ENCODE measurements at places on chromosomes 3 and 15.

DNA sequence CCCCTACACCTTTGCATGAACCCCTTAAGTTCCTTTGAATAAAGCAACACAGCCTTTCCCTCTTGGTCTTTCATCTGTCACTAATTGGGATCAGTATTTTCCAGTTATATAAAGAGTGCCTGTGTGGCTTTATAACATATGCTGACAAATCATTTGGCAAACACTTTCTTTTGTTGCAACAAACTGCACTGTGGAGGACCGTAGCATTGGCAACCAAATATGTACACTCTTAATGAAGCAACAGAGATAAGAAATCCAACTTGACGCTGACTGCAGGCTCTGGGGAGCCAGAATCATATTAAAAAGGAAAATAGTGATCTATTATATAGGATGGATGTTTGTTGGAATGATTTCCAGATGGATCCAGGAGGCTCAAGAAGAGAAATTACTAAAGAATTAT, 120.1 kb upstream of the PRICKLE2 start:
- peak; percentile 68 for DNase-seq

DNA sequence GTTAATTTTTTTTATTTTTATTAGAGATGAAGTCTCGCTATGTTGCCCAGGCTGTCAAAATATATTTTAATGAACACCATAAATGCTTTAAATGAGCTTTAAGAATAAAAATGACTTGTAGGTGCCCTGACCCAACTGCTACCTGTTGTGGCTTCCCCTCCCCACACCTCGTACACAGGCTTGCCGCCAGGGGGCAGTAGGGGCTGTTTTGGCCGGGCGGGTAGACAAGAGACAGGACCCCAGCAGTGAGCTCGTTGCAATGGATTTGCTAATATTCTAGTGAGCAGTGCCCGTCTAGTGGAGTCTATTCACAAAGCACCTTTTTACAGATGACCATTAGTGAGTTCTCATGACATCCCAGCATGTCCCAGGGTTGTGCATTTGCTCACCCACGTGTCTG, 418.1 kb downstream of the OCA2 start:
- DNase-seq, result no peak

- DNase-seq, result peak; percentile 84
Measured at GRCh38 chr15:90336705-90337141, 15.4 kb upstream of the ZNF774 start.

GRCh38 chr15:64460724-64461720, 644 bp downstream of the ZNF609 start:
- peak; percentile 81 for DNase-seq

DNA sequence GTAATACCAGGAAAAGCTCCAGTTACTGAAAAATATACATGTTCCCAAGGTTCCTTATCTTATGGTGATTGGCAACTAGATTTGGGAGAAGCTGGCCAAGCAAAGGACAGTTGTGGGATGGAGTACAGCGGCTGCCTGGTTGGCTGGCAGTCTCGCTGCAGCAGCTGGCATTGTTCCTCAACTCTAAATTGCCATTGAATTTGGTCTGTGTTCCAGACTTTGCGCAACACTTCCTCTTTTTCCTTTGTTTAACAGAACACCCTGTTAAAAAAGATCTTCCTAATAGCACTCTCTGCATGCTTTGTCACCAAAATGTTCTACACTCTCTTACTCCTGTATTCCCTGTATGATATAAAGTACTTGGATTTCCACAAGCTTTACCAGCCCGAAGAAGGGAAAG, 420.6 kb upstream of the RBMS3 start:
- peak; percentile 48 for DNase-seq

- no peak for DNase-seq
Measured at GRCh38 chr3:179436517-179436916, 14.8 kb downstream of the GNB4 start.

DNA sequence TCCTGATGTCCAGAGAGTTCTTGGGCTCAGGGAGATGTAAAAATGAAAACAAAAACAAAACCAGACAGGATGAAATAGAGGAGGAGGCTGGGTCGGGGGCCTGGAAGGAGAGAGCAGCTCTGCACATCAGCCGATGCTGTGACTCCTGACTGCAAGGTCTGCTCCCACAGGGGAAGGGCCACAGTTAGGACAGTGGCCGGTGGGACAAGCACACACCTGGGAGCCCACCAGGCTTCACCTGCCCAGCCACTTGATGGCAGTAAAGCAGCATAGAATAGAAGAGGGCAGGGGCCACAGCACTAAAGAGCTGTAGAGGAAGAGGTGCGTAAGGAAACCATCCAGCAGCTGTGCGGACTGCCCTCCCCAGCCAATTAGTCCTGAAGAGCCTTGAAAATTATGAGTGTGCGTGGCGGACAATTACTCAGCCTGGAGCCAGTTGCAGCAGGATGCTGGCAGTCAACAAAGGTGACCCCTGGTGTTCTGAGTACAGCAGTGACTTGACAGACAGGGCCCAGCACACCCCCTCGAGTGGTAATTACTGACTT, 29.8 kb downstream of the ALS2CL start:
- DNase-seq, result peak; percentile 30

DNA sequence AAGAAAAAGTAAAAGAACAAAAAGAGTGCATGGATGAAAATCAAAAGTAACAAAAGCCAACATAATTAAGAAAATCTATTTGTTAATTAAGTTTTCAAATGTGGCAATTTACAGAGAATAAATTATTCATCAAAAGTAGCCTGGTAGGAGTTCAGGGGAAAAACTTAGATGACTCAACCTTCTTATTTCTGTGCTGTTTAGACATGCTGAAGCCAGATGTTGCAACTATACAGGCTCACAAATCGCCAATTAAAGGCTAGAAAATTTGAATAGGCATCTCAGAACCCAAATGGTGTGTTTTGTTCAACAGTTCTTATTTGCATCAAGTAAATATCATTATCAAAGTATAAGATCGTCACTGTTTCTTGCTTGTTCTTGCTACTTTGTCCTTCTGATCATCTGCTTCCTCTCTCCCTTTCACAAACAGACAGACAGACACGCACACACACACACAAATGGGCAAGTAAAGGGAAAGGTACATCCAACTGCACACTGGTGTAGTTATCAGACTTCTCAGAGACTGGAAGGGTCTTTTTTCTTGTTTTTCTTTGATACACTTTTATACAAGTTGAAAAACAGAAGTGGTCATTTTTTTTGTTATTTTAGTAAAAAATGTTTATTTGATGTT, 572.2 kb downstream of the MECOM start:
- peak; percentile 76 for DNase-seq

DNA sequence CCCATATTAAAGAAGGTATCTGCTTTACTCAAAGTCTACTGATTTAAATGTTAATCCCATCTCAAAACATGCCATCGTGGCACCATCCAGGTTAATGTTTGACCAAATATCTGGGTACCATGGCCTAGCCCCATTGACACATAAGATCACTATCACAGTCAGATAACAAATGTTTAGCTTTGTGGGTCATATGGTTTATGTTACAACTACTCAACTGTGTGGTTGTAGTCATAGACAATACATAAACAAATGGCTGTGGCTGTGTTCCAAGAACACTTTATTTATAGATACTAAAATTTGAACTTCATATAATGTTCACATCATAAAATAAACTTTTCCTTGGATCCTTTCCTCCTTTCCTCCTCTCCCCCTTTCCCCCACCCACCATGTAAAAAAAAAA, 9.8 kb upstream of the SNRPN start:
- no peak for DNase-seq

DNA sequence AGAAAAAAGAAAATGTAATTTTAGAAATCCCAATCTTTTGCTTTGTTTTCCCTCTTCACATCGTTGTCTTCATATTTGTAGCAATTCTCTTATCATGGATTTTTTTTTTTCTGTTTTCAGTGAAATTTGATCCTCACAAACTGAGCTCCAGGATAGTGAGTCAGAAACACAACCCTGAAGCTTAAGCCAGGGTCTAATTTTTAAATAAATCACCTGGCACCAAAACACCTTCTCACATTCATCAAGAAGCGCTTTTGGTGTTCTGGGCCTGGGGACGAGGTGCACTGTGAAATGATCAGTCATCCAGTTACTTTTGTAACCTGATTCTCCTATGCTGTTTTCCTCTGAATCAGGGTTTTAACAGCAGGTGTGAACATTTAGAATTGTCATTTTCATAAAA, 87.7 kb downstream of the REC114 start:
- DNase-seq, result peak; percentile 18

GRCh38 chr3:197501879-197502620, 53.7 kb downstream of the BDH1 start:
- DNase-seq, result peak; percentile 96

DNA sequence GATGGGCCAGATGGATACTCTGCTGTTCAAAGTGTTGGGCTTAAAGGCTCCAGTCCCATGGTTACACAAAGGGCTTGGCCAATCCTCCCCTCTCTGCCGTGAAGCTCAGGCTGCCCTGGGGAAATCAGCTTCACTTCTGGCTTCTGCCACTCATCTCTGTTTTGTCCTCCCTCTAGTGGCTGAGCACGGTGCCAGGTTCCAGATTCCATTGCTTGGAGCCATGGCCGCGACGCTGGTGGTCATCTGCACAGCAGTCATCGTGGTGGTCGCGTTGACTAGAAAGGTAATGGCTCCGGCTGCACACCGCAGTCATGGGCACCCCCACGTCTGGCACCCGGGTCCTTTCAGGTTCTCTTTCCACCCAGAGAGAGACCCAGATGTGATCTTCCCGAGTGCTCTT, 5.6 kb downstream of the TIGIT start:
- peak; percentile 46 for DNase-seq

DNA sequence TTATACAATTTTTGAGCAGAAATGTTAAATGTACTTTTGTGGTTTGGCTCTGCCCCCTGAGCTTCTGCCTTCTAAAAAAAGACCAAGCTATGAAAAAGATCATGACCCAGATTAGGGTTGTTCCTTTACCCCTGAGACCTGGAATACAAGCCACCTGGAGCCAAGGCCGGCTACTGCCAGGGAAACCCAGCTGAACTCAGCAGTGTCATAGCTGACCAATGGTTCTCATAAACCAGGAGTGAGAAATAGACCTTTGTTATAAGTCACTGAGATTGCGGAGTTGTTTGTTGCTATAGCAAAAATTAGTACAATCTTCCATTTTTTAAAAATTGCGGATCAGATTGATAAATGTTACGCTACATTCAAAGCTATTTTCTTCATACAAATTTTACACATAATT, 1261.7 kb downstream of the ROBO1 start:
- no peak for DNase-seq

DNA sequence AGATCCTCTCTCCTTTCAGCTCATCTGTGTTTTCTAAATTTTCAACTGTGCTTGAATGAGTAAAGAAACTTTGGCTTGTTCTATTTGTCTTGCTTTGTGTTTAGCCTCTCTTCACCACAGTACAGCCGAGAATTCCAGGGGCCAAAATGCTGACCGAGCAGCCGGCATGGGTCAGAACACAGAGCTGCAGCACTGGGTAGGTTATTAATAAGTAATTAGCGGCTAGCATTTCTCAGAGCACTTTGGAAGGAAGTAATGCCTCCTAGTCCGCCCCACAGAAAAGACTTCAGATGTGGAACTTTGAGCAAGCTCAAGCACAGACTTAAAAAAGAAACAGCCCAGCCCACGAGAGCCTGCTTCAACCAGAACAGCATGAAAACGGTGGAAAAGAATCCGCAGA, 343.9 kb downstream of the ARRDC4 start:
- no peak for DNase-seq

- no peak for DNase-seq
Measured at GRCh38 chr15:67066959-67067853, 1.8 kb downstream of the SMAD3 start.

DNA sequence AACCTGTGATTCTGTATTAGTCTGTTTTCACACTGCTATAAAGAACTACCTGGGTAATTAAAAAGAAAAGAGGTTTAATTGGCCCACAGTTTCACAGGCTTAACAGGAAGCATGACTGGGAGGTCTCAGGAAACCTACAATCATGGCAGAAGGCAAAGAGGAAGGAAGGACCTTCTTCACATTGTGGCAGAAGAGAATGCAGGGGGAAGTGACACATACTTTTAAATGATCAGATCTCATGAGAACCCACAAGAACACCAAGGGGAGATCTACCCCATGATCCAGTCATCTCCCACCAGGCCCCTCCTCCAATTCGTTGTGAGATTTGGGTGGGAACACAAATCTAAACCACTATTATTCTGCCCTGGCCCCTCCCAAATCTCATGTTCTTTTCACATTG, 6.1 kb downstream of the ZKSCAN7 start:
- no peak for DNase-seq

- DNase-seq, result peak; percentile 61
Measured at GRCh38 chr3:190853464-190853863, 9.0 kb downstream of the GMNC start.

DNA sequence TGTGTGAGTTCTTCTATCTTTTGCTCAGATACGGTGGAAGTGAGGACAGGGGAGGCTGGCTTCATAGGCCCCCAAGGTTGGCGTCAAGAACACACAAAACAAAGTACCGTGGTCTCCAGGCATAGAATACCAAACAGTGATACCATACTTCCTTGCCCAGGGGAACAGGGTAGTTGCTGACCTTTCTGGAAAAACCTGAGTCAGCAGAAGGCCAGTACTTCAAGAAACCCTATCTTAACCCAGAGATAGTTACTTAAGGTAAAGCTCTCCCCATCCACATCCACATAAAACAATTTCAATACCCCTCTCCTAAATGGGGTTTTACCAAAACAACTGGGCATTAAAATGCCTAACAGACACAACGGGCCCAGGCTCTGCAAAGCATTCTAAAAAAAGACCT, 29.6 kb upstream of the RPS17 start:
- DNase-seq, result no peak

DNA sequence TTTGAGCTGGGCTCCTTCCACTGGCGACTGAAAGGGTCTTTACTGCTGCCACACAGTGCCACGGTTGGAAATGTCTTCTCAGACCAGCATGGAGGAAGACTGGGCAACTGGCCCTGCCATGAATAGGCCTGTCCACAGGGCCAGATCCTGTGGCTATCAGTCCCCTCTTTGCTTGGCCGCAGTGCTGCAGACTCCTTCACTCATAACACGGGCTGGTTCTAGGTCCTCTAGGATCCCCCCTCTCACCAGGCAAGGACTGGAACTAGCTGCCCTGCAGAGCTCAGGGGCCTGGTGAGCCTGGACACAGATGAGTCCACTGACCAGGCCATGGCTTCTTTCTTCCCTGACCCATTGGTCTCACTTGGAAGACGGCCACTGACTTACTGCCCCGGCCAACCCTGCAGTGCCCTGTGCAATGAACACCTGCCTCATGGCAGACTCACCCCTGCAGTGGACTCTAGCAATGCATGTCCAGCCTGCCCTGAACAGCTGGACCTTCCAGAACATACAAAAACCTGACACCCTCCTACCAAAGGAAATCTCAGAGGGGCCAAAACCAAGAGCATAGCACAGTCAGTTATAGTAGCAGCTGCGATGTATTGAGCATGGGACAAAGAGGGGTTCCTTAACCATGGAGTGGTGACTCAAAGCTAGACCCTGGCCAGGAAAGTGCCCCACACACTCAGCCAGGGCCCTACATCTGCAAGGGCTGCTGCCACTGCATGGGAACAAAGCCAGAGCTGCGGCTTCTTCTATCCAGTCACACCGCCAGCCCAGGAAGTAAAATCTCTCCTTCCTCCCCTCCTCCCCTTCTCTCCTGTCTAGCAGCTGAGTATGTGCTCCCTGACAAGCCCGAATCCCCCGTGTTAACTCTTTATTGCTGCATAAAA, 72.1 kb upstream of the ITGA11 start:
- no peak for DNase-seq

- DNase-seq, result no peak
Measured at GRCh38 chr3:35492841-35493240, 146.5 kb upstream of the ARPP21 start.

GRCh38 chr15:67808821-67809220, 16.5 kb upstream of the SKOR1 start:
- DNase-seq, result no peak

All from MCF 10A (cell line).